Ascending aorta (tissue), 2 donors: ENCODE measurements at places on chromosomes 13 and 19.
A peak's percentile ranks its signal among the peaks of the same experiment; 100 is the strongest.

DNA sequence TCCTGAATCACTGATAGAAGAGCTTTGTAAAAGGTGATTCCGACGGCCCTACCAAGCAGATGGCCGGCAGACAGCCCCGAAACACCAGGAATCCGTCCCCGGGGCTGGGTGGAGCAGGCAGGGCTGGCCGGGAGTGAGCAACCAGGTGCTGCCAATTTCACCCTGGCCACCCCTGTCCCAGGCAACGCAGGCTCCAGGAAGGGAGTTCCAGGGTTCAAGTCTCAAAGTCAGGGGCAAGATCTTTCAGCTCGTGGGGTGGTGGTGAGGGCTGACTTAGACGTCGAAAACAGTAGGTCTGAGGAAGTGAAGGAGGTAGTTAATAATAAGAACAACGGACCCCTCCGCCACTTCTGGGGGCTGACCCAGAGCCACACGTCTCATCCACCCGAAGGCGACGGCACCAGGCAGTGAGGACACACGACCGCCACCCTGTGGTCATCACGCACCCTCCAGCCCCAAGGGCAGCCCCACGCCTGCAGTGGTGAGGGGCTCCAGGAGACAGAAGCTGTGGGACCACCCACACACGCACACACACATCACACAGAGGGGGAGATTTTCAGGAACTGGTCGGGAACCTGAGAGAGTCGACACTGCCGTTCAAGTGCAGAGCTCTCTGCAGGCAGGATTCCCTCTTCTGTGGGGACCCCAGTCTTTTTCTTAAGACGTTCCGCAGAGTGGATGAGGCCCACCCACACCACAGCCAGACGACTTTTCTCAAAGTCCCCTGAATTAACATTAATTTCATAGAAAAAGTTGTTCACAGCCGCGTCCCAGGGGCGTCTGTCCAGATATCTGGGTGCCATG lies 67.2 kb downstream of the SPACA7 start:
- no peaks in the 10 kb centered on the region for H3K36me3 ChIP-seq
- no peak overlapping the region for H3K4me3 ChIP-seq
- H3K27me3 ChIP-seq = no peaks in the 10 kb centered on the region
- no peak overlapping the region for H3K27ac ChIP-seq
- H3K4me1 ChIP-seq = no peaks in the 10 kb centered on the region

DNA sequence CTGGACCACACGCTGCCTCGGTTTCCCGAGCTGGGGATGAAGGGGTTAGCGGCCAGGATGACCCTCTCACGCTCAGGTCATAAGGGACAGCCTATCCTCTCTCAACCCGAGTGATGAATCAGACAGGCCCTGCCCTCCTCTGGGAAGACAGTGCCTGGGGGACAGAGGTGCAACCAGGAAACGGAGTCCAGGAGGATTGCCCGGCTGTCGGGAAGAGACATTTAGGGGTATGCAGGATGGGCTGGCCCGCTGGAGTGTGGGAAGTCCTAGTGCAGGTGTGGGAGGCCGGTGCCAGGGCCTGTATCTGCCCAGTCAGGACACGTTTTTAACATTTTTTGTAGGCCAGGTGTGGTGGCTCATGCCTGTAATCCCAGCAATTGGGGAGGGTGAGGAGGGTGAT lies 8.3 kb downstream of the LSM7 start:
- no peaks in the 10 kb centered on the region for H3K4me1 ChIP-seq
- H3K27me3 ChIP-seq = no peaks in the 10 kb centered on the region
- no peak overlapping the region for H3K4me3 ChIP-seq
- no peak for DNase-seq
- peaks cover 13% of the 10 kb centered on the region for H3K36me3 ChIP-seq

GRCh38 chr13:83878691-83879430 lies 3.4 kb downstream of the SLITRK1 start:
- peak overlapping the region; percentile 54 for H3K4me3 ChIP-seq
- DNase-seq = no peak
- no peak overlapping the region for H3K27ac ChIP-seq
- no peaks in the 10 kb centered on the region for H3K4me1 ChIP-seq
- H3K36me3 ChIP-seq = no peaks in the 10 kb centered on the region
- peaks cover 5% of the 10 kb centered on the region for H3K27me3 ChIP-seq

GRCh38 chr13:111508902-111509509 lies 188.6 kb downstream of the TEX29 start:
- H3K4me3 ChIP-seq = no peak overlapping the region
- no peak overlapping the region for H3K27ac ChIP-seq
- no peak for DNase-seq
- H3K36me3 ChIP-seq = no peaks in the 10 kb centered on the region
- H3K4me1 ChIP-seq = no peaks in the 10 kb centered on the region
- H3K27me3 ChIP-seq = no peaks in the 10 kb centered on the region

DNA sequence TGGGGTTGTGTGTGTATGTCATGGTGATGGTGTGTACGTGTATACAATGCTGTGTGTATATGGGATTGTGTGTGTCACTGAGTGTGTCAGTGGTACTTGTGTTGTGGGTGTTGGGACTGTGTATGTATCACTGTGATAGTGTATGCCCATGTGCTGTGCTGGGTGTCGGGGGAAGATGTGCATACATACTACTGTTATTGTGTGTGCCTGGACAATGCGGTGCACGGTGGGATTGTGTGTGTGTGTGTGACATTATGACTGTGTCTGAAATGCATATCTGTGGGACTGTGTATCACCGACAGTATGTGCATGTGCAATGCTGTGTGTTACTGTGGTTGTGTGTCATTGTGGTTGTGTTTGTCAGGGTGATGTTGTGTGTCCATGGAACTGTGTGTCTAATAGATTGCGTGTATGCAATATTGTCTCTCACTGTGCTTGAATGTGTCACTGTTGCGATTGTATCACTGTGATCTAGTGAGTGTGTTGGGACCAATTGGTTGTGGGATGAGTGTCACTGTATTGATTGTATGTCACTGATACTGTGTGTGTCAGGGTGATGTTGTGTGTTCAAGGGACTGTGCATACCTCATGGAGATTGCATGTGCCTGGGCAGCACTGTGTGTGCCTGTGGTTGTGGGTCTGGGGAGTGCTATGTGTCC lies 11.0 kb upstream of the BBC3 start:
- H3K4me3 ChIP-seq = no peak overlapping the region
- H3K36me3 ChIP-seq = no peaks in the 10 kb centered on the region
- peaks cover 27% of the 10 kb centered on the region for H3K4me1 ChIP-seq
- H3K27ac ChIP-seq = peak overlapping the region; percentile 64

GRCh38 chr13:82597747-82598146 lies 1284.5 kb downstream of the SLITRK1 start:
- H3K4me1 ChIP-seq = no peaks in the 10 kb centered on the region
- no peak overlapping the region for H3K27ac ChIP-seq
- H3K4me3 ChIP-seq = no peak overlapping the region
- no peak for DNase-seq

GRCh38 chr19:48806518-48806817 lies 4.4 kb downstream of the BCAT2 start:
- peaks cover 7% of the 10 kb centered on the region for H3K36me3 ChIP-seq
- H3K27ac ChIP-seq = peak overlapping the region; percentile 27
- peak; percentile 69 for DNase-seq
- no peaks in the 10 kb centered on the region for H3K27me3 ChIP-seq
- H3K4me1 ChIP-seq = no peaks in the 10 kb centered on the region
- no peak overlapping the region for H3K4me3 ChIP-seq

DNA sequence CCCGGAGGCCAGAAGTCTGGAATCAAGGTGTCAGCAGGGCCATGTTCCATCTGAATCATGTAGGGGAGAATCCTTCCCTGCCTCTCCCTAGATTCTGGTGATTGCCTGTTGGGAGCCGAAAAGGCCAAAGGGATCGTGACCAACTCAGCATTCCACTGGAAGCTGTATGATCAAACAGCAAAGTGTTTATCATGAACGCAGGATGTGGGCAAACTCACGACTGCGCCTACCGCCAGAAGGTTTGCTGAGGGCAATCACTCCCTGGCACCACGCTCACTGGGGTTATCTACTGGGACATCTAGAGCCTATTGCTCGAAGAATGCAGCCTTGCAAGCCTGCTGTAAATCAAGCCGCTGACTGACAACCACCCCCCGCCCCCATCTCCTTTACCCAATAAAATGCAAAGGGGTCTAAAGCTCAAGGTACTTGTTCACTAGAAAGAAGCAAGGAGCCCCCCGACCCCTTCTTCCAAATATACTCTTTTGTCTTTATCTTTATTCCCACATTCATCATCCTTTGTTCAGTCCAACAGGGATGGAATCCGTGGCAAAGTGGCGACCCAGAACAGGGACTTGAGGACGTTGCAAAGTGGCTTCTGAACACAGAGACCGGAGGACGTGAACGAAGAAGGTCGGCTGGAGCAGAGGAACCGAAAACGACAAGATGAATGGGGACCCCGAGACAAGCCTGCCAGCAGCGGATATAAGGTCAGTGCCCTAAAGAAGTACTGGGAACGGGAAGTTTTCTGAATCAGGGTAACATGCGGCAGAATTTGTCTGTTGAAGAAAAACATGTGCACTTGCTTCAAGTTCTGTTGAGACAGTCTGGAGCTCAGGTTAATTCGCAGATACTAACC lies 16.8 kb downstream of the CLEC4M start:
- no peak for DNase-seq
- no peak overlapping the region for H3K27ac ChIP-seq
- no peaks in the 10 kb centered on the region for H3K27me3 ChIP-seq
- H3K4me3 ChIP-seq = no peak overlapping the region
- H3K4me1 ChIP-seq = no peaks in the 10 kb centered on the region
